Mesothelial cell of epicardium (in vitro differentiated cells): ENCODE measurements at places on chromosomes 3 and 15.

DNA sequence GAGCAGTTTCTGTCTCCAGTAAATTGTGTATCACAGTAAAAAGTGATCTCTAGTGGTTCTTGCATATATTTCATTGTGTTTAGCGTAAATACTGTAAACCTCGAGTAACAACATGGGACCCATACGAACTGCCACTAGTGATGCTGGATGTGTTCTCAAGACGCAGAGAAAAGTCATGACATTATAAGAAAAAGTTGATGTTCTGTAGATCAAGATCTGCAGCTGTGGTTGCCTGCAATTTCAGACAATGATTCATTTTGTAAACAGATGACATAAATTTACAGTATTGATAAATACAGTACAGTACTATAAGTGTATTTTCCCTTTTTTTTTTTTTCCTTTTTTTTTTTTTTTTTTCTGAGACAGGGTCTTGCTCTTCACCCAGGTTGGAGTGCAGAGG lies 100.1 kb downstream of the DPH6 start:
- no peak for DNase-seq

GRCh38 chr3:71360764-71361163 lies 222.8 kb downstream of the FOXP1 start:
- no peak for DNase-seq

GRCh38 chr3:66504850-66505641 lies 4.2 kb upstream of the LRIG1 start:
- no peak for DNase-seq

GRCh38 chr3:62415312-62415801 lies 42.0 kb upstream of the FEZF2 start:
- DNase-seq, result no peak

- no peak for DNase-seq
Measured at GRCh38 chr3:187996609-187997008, 157.3 kb upstream of the LPP start.

DNA sequence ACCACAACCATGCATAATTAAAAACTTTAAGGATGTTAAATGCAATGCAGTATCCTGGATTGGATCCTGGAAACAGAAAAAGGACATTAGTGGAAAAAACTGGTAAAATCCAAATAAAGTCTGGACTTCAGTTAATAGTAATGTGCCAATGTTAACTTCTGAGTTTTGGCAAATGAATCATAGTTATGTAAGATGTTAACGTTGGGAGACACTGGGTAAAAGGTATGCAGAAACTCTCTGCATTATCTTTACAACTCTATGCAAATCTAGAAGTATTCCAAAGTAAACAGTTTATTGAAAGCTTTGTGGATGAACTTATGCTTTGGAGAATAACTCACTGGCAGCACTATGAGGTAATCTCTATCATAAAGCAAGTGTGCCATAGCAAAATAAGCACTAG lies 357.4 kb downstream of the RORA start:
- DNase-seq, result no peak

DNA sequence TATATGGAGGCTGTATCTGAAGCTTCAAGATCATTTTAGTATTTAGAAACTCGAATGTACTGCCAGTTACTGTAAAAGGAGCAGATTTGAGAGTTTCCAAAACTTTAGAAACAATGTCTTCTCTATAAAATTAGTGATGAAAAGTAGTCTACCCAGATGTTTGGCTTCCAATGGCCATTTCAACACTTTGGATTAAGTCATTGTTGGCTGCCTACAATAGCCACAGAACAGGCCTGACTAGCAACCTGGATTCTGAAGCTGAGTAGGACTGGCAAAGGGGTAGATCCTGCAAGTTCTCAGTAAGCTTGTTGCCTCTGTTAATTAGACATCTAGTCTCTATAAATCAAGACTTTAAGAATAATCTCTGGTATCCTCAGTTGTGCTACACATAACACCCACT lies 239.0 kb upstream of the KCNMB2 start:
- no peak for DNase-seq
